ENCODE measurements at places on chromosomes 7 and 10. TPM values are rescaled to one million over a fixed set of nuclear protein-coding genes. Genes with fewer than 3 reads are reported as not detected.

Gene LRMDA
- not detected for total RNA-seq

Gene CALD1
- total RNA-seq: 10.1 TPM

Gene SH2D4B
- total RNA-seq: not detected

Gene PPP1R3A
- total RNA-seq: not detected

All from activated T-helper 2 cell treated with anti-CD3 and anti-CD28 coated beads, Interferon-gamma antibody, Interleukin-2, Interleukin-4, amounts not matched to agents 10 μg/mL and 5 μg/mL and 100 μg/mL, durations not matched to agents 14 hours and 24 hours and 36 hours (primary cell).